ENCODE measurements at places on chromosomes 6 and 20.

DNA sequence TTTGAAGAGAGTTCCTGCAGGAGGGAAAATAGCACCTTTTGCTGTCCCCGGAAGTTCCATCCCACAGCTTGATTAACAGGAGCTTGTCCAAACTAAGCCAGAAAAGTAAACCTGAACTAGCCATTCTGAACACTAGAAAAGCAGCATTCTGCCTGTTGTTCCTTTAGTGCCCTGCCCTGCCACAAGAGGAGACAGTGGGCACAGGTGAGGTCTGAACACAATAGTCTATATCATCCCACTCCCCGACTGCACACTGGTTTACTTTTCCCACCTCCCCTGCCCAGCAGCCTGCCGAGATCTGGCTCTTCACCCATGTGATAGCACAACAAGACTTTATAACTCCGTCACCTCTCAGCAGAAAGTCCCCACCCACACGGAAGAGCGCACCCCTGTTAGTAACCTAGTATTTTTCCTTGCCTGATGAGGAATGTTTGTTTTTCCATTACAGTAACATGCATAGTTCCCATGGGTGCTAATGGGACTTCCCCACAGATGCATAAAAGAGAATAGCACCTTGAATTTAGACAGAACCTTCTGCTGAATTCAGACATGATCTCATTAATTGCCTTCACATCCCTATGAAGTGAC lies 59.7 kb downstream of the TFAP2A start:
- DNase-seq = no peak

DNA sequence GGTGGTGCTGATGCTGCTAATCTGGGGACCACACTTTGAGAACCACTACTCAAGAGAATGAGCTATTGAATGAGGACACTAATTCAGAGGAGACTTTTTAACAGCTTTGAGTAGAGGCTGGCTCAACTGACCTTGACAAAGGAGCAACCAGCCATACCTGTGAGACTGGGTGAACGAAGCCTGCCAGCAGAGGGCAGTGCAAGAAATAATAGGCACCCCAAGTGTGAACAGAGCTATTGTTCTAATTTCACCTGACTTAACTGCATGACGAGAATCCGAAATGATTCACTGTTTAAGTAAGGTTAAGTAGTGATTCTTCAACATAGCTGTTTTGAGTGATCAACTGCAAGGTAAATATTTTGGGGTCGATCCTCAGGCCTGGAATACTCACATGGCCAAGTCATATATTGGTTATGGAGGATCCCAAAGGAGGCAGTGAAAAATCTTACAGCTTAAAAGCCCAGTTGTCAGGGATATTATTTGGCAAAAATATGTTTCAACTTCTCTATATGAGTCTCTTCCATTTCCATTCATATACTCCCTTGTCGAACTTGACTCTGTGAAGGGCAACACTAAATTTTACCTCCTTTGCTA lies 550.5 kb upstream of the MARCKS start:
- DNase-seq = peak; percentile 33

DNA sequence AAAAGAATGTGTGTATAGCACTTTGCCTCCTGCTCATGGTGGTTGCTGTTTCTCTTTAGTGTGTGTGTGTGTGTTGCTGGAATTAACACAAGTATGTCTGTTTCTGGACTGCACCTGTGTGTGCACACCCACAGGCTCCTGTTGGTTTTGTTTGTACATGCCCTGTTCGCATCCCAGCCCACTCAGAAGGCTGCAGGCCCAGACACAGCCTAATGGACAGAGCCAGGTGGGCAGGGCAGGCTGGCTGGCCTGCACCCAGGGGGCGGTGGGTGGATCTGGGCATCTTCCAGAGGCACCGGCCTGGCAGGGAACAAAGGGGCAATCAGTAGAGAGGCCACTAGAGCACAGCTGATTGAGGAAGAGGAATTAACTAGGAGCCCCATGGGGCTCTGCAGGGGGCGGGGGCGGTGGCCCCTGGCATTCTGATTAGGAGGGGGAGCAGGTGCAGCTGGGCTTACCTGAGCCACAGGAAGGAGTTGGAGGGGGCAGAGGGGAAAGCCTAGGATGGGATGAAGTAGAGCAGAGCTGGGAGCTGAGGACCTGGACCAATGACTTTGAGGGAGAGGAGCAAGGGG lies 21.9 kb downstream of the CD40 start:
- peak; percentile 18 for DNase-seq

DNA sequence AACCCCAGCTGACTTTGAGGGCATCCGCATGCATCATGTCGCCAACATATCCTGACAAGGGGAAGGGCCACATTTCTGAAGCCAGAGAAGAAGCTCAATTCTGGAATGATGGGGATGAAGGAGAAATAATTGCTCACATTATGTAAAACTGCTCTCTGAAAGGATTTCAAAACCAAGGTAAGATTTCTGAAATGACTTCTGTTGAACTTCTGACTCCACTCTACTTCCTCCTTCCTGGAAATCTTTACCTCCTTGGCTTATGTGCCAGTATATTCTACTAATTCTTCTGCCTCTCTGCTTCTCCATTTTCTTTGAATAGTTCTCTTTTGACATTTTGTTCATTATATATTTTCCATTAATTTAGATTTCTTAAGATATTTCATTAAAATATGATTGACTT lies 31.9 kb downstream of the HLA-DPB1 start:
- no peak for DNase-seq

- DNase-seq = no peak
Measured at GRCh38 chr20:31604567-31605030, 490 bp upstream of the ID1 start.

DNA sequence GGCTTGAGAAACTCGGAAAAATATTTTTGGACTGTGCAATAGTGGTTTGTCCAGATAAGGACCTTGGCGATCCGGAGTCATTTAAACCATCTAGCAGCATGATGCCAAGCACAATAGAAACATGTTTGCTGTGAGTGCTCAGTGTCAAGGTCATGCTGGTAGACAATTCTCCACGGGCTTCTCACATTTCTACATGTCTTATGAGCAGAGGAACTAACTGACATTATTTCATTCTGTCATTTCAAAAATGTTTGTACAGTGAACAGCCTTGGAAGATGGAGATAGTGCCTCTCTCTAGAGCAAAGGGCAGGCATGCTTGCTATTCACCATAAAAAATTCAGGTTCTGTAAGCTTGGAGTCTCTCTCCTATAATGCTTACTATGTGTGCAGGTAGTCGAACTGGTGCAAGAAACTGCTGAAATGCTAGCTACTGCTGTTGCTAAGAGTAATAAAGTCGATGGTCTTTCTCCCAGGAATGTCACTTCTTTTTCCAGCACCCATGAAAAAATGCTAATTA lies 25.4 kb upstream of the CCN2 start:
- peak; percentile 62 for DNase-seq

- DNase-seq = no peak
Measured at GRCh38 chr6:166712286-166713228, 85.5 kb upstream of the RPS6KA2 start.

GRCh38 chr20:43955062-43955749 lies 40.6 kb downstream of the TOX2 start:
- DNase-seq = peak; percentile 87

DNA sequence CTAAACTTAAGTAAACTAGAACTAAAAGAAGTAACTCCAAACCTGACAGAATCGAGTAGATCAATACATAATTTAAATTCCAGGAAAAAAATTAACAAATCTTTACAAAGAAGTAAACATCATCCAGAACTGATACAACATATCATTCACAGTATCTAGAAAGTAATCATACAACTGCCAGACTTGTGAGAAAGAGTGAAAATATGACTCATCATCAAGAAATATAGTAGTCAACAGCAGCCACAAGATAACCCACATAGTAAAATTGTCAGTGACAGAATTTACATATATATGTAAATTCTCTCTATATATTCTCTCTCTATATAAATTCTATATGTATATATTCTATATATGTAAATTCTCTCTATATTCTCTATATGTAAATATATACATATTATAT lies 242.8 kb upstream of the RGS17 start:
- no peak for DNase-seq
